ENCODE measurements at places on chromosomes 12 and 14.

DNA sequence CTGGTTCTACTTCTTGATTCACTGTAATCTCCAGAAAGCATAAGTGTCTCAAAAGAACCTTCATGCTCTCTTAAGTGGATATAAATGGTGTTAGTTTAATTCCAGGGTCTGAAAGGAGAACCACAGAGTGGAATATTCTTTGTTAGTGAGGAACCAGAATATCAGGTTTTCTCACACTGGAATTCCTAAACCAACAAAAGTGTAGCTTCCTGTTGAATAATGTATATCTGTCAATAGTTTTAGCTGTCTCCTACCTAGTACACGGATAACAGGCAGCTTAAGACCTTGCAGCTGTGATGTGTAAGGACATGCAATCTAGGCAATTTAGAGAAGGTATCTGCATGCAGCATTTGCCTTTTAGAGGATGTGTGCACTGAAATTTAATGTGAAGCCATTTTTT is 24.0 kb downstream of the LRIG3 start:
- peak; percentile 10 for DNase-seq

DNA sequence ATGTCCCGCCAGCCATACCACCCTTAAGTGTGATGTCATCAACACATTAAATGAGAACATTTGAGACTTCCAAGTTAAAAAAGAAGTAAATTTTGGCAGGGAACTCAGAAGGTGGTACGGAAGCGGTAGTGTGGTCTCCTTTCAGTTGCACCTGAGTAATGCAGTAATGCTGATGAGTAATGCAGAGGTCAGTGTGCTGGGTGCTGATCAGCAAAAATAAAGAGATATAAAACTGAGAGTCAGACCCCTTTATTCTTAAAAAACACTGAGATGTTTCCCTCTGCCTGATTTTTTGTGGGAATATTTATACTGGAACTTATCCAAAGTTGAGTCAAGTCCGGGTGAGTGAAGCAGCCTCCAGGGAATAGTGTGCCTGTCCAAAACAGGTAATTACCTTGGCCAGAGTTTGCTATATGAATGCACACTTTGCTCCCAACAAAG is 370.6 kb upstream of the PRICKLE1 start:
- no peak for DNase-seq

DNA sequence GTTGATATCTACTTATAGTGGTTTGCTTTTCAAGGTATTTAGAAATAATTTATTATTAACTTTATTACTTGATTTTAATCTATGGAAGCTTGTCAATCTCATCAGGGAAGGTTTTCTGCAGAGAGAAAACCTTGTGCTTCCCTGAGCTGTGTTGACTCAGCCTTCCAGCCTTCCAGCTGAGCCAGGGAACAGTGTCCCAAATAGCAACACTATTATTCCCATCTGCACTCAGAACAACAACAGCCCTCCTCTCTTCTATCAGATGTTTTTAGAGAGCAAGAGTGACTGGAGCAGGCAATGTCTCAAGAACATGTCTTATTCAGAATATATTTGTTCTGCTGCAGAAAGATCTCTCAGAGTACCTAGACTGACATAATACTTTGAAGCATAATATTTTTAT is 389.9 kb upstream of the GARIN6 start:
- no peak for DNase-seq

GRCh38 chr14:90624227-90624626 is 192.0 kb downstream of the TTC7B start:
- DNase-seq: no peak

DNA sequence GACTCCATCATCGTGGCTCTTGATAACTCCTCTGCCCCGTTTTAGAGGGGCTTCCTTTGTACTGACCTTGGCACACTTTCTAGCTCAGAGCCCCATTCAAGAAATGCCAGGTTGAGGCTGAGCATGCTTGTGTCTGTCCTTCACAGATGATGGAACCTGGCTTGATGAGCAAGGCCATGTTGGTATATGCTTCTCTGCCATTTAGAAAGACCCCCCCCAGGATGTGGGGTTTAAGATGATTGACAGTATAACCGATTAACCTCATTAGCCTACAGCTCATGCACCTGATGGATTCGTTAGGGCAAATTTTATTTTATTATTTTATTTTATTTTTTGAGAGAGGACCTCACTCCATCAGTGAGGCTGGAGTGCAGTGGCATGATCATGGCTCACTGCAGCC is 21.0 kb downstream of the BATF start:
- no peak for DNase-seq

DNA sequence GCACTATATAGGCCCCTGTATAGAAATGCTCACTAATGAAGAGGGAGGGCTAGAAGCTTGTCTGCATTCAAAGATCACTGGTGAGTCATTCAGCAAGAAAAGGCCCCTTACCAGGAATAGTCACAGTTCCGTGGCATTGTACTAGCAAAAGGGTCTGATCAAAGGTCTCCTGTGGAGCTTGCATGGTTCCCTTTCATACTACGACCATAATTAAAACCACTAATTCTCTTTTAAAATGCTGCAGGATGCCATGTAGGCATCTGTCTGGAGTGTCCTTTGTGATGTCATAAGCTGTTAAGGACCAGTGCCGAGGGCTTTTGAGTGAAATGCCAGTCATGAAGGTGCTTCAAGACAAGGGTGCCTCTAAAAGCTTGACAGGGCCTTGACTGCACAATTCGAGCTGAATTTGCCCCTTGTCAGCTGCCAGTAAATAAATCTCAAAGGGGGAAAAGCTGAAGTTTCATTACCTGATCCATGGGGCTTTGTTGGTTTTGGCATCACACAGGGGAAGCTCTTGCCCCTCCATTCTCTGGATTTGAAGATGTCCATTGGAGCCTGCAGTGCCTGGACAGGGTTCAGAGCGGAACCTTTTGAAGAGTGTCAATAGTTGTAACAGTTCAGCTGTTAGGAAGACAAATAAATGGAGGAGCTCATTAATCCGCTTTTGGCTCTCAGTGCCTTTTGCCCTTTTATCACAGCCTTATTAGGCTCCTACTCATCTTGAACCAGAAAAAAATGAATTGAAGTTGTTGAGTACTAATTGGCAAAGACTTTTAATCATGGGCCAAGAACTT is 69.1 kb downstream of the TMEM260 start:
- peak; percentile 34 for DNase-seq

DNA sequence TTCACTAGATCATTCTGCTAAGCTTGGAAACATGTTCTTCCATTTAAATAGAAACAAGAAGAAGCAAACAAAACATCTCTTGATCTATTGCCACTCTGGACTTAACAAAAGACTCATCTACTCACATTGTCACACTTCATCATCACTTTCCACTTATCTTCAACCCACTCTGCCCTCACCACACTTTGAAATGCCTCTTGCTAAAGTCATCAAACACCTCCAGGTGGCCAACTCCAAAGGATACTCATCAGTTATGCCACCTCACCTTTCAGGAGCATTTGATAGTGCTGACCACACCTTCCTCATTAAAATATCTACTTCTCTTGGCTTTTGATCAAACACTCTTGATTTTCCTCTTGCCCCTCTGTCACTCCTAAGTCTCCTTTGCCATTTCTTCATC is 7.2 kb downstream of the EFCAB11 start:
- no peak for DNase-seq

GRCh38 chr14:105093038-105093430 is 27.8 kb upstream of the GPR132 start:
- DNase-seq: peak; percentile 23

- DNase-seq: no peak
These were observed 5.9 kb downstream of the LAG3 start for GRCh38 chr12:6778217-6778573.

DNA sequence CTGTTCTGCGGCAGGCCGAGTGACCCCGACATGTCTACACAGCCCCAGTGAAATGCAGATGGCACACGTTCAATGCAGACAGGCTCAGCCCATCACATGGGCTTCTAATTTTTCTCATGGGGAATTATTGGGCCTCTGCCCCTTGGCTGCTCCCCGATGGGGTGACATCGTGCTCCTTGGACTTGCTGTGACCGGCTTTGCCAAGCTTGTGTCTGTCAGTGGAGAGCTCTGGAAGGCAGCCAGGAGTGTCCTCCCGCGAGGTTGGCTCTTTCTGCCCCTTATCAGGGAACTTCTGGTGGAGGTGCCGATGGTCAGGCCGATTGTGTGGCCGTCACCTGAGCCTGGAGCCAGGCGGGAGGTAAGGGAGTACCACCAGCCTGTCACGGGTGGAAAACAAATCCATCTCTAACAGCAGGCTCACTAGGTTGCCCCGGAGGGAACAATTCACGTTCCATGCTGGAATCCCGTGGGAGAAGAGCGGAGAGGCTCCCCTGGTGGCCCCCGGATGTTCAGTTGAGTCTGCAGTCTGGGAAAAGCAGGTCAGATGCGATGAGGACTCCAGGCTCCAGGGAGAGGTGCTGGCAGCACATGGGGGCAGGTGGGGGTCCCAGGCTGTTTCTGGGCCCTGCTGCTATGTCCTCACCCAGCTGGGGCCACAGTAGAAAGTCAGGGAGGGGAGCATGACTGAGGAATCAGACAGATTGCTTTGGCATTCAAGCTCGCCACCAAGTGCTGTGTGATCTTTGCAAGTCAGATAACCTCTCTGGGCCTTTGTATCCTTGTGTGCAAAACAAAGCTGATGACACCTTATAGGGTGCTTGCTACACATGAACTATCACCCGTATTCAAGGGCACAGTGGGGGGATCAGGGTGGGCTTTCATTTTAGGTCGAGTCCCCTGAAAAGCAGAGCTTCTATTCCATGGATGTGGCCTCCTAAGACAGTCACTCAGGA is 43.2 kb upstream of the EML1 start:
- no peak for DNase-seq

DNA sequence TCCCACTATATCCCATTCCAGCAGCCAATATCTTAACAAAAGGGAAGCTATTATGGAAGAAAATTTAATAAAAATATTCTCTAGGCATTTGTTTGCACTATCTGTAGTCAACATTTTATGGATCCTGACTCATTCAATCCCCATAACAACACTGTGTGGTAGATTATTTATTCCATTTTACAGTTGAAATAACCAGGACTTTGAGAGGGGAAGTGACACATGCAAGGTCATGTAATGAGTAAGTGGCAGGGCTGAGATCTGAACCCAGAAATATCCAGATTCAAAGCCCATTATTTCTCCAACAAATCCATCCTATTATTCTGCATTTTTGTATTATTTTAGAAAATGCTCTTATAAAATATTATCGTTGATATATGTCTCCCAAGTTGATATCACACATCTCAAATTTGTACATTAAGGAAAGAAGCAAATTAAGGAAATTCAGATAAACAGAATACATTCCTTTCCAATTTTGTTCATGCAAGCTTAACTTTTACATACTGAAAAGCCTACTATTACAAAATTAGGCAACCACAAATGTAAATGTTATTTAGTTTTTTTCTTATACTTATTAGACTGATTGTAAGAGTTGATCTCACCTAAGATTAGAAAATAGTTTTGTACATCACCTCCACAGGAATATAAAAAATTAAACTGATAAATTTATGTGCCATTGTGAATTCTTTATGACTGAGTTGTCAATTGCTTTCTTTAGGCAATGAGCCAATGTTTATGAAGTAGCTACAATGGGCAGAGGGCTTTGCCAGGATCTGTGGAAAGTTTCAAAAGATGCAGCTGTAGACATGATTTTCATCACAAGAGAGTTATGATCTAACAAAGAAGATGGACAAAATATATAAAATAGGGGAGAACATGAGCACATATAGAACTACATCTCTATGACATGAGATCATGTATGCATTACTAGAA is 55.1 kb upstream of the E2F7 start:
- no peak for DNase-seq

DNA sequence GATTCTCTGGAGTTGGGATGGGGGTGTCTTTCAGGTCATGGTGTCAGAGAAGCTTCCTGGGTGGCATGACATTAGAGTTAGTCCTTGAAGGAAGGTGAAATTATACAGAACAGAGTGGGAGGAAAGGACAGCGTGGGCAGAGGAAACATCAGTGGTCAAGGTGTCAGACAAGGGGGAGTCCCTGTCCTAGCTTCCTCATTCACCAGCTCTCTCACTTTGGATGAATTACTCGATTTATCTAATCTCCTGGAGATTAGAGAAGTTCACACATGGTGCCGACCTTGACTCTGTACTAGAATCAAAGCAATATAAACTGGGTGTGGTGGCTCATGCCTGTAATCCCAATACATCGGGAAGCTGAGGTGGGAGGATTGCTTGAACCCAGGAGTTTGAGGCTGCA is 492.9 kb downstream of the VRK1 start:
- no peak for DNase-seq

GRCh38 chr12:102095677-102096263 is 24.1 kb downstream of the NUP37 start:
- DNase-seq: peak; percentile 11

GRCh38 chr12:70178038-70178437 is 65.2 kb upstream of the CNOT2 start:
- DNase-seq: no peak

GRCh38 chr12:59075968-59076490 is 155.7 kb upstream of the LRIG3 start:
- no peak for DNase-seq

- no peak for DNase-seq
These were observed 6.0 kb downstream of the BICDL1 start for GRCh38 chr12:119994892-119995658.

DNA sequence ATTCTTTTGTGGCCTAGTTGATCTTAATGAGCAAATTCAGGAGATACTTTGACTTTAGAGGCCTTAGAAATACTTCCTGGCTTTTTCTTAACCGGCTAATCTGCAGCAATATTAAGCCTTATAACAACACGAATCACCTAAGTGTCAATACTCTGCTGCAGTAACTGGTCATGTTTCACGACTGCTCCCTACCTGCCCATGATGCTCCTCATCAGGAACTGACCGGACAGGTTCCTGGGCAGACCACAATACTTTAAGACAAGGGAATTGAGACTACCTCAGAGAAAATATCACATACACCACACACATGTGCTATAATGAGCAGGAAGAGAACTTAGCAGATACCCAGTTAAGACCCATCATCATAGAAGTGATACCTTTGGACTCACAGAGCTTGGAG is 211.9 kb upstream of the BMP4 start:
- DNase-seq: no peak

DNA sequence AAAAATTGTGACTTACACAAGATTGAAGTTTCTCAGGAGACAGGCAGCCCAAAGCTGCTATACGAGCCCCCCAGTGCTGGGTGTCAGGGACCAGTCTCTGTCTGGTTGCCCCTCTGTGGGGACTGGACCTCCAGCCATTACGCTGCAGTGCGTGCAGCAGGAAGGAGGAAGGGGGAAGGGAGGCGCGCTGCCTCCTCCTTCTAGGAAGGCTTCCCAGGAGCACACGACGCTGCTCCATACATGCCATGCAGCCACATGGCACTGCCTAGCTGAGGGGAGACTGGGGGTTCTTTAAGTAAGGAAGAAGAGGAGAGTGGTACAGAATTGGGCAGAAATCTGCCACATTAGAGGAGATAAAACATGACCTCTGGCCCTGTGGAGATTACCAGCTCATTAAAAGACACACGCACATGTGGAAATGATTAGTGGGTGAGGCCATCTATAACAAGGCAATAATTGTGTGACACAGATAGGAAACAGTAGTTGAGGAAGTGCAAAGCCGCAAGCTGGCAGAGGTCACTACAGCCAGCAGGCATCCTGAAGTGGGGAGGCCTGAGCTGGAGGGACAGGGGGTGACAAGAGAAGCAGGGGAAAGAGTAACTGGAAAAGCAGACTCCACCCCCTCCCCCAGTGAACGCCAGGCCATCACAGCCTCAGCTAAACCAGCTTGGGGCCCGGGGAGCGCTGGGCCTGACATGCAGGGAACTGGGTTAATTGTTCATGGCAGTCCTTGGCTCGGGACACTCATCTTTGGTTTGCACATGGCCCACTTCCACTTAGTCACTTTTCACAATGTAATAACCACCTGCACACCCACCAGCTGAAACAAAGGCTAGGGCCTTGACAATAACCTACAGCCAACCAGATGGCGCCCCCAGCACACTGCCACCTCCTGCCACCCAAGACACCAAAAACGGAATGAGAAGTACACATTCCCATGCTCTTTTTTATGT is 39.6 kb downstream of the CCDC88C start:
- DNase-seq: peak; percentile 79
